ENCODE measurements at places on chromosomes 4 and X.

- DNase-seq, result no peak
Observed at GRCh38 chr4:108540536-108540935, 79.8 kb upstream of the RPL34 start.

DNA sequence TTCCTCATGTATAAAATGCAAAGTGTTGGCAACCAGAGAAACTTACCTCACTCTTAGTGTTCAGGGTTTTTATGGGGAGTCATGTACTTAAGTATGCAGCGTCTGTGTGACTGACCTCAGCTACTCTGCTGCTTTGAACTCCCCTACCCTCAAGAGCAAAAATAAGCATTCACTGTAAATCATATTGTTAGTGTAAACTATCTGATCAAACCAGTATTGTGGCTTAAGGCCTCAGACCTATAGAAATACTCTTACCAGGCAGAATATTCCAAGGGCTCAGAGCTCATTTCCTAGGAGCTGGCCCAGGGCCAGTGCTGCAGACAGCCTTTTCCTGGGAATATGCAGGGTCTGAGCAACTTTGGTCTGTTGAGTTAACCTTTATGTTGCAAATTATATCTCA lies 453.1 kb downstream of the CCSER1 start:
- DNase-seq, result no peak

DNA sequence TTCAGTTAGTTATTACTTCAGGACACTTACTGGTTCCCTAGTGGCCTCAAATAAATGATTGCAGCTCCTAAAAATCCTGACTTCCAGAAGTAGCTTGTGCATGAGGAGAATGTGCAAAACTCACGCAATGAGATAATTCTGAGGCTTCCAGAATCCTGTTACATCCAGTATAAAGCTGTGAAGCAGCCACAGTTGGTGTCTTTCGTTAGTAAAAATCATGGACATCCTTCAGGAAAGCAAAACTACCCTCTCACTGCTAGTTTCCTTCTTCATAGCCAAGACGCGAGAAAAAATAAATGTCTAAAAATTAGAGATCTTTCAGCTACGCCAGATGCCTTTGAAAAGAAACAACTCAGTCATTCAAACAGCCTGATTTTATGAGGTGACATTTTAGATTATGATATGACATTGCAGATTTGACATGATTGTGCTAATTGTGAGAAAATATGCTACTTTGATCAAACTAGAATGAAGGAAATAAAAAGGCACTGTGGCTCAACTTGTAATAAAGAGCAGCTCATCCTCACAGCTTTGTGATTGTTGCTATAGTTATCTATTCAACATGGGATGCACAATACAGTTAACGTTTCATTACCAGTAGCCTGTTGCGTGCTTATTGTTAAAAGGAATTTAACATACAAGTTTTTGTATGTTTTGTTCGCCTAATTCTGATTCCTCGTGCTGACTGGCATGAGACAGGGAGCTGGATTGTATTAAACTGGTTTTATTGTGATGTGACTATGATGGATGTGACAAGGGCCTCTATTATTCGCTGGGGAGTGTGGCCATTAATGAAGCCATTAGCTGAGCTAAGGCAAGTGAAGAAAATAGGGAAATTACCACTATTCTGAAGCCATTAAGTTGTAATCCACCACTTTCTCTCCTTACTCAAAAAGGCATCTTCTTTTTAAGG lies 40.5 kb downstream of the AFF2 start:
- DNase-seq, result no peak

DNA sequence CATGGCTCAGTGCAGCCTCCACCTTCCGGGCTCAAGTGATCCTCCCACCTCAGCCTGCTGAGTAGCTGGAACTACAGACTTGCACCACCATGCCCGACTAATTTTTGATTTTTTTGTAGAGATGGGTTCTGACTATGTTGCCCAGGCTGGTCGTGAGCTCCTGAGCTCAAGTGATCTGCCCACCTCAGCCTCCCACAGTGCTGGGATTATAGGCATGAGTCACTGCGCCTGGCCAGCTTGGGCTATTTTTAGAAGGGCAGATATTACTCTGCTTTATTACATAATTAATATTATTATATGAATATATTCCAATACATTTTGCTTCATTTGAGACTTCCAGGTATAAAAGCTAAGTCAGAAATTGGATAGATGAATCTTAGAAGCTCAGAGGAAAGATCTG lies 143.7 kb upstream of the ANK2 start:
- DNase-seq, result no peak

DNA sequence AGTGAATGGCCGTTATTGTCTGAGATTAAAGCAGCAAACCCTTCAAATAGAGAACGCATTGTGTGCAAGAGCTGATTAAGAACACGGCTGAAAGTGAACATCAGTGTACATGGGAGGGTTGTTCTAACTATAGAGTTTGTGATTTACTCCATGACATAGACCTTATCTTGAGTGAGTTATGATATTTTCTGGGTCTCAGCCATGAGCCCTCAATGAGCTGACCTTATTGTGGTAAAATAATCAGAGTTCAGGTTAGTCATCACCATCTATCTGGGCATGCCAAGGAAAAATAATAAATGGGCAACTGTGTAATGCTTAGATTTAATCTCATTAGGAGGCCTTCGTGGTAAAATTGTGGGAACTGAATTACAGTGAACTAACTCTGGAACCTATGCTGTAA lies 33.2 kb upstream of the CLDN24 start:
- no peak for DNase-seq

DNA sequence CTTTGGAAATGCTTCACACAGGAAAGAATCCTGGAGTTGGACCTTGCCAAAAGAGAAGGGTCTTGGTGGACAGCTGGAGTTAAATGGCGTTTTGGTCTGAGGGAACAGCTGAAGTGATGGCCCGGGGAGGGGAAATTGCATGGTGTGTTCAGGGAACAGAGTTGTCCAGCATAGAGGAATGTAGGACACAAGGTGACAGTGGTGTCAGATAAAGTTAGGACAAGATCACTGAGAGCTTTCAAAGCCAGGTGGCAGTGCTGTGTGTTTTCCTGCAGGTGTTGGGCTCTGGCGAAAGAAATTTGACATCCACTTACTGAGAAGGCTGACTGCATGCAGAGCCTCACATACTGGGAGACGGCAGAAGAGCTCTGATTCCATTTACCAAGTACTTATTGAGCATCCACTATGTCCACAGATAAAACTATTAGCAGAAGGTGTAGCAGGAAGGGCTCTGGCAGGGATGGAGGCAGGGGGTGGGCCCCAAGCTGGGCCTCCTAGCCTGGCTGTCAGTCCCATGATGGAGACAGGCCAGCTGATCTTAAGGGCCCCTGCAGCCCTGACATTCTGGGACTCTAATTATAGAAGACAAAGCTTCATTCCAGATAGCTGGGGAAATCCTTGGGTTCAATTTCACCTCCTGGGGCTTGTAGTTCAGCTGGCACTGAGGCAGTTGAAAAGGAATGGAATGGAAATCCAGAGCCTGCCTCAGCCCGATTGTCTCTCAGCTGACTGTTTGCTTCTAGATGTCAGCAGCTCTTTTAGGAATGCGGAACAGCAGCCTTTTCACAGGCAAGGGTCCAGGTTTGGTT lies 150.2 kb upstream of the MAMLD1 start:
- DNase-seq, result no peak

- DNase-seq, result no peak
Observed at GRCh38 chr4:52028970-52029369, 8.8 kb upstream of the LRRC66 start.

DNA sequence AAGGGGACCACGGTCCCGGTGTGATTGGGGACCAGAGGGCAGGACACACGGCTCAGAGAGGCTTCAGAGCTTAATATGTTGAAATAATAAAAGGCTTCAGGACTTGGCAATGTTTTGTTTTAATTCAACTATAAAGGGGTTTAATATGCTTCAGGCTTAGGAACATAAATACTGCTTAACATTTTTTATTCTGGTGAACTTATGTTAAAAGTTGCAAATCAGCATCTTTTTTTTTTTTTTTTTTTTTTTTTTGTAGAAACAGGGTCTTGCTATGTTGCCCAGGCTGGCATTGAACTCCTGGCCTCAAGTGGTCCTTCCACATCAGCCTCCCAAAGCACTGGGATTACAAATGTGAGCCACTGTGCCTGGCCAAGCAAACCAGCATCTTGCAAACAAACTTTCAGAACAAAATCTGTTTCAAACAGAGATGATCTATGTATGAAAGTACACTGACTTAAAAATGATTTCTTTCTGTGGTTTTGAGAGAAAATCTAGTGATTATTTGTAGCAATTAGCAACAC lies 37.7 kb downstream of the RHOH start:
- DNase-seq, result no peak

- no peak for DNase-seq
Observed at GRCh38 chr4:128688846-128689437, 120.6 kb upstream of the JADE1 start.

DNA sequence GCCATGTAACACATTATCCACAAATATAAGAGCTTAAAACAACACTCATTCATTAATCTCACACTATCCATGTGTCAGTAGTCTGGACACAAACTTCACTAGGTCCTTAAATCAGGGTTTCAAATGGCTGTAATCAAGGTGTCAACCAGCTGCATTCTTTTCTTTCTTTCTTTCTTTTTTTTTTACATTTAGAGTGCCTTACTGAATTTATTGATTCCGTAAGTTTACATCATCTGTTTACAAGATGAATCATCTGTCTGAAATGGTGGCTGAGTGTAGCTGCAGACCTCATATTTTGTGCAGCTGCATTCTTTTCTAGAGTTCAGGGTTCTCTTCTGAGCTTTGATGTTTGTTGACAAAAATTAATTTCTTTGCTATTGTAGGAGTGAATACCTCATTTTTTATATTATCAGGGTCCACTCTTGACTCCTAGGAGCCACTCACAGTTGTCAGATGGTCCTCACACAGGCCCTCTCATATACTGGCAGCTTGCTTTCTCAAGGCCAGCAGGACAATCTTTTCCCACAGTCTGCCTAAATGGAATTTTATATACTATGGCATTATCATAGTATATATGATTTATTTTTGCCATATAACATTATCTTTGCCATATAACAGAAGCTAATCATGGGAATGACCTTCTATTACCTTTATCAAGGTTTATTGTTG lies 37.8 kb downstream of the SPOCK3 start:
- no peak for DNase-seq

DNA sequence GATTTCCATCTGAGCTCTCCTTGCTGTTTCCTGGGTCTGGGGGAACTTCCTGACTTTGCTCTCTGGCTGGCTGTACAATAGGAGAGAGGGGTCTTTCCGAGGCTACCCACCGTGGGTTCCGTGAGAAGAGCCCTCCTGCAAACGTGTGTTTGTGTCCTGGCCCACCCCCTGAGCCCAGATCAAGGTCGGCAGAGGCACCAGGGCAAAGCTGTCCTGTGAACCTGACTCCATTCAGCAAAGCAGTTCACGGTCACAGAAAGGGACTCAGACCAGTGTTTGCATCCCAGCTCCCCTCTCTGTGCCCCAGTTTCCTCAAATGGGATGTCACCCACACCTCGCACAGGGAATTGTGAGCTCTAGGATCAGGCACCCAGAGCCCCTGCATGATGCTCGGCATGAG lies 97.3 kb upstream of the PSAPL1 start:
- no peak for DNase-seq

- no peak for DNase-seq
Observed at GRCh38 chr4:181272422-181272821, 970.8 kb upstream of the TENM3 start.

DNA sequence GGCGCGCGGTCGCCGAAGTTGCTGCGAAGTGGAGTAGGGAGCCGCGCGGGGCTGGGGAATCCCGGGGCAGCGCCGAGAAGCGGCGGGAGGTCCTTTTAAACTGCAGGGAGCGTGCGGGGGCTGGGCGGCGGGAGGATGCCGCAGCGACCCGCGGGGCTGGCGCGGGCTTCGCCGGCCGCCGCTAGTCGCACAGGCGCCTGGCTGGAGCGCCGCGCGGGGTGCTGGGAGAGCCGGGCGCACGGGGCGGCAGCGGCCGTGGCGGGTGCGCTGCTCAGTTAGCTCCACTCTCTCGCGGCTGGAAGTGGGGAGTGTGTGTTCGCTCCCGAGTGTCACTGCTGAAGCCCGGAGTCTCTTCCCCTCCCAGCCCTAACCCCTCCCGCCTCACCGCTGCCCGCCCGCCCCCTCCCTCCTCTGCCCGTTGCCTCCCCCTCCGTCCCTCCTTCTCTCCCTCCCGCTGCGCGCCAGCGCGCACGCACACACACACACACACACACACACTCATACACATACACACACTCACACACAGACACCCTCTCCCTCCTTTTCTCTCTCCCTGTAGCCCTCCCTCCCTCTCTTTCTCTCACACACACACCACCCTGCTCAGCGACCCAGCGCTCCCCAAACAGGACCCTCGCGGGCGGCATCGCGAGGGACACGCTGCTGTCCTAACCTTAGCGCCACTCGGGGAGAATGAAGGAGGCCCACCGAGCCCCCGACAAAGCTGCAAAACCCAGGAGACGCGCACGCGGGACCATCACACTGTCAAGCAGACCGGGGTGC lies at the start of gene NDNF:
Gene NDNF (minus strand): TSS at position 312 of the 780 bp plus-strand sequence. CDS start 26,698 bp downstream, outside the sequence.
- no peak for DNase-seq

DNA sequence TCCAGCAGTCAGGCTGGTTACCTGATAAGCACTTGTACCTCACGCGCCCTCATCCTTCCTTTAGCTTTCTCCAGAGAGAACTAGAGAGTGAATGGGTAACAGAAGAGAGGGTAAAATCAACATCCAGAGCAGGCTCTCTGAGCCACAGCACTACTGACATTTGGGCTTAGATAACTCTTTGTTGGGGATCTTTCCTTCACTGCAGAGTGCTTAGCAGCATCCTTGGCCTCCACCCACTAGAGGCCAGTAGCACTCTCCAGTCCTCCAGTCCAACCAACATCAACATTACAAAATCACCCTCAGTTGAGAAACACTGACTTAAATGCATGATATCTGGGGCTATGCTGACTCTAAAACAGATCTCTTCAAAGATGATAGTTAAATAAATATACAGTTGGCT lies 220.7 kb downstream of the TACR3 start:
- no peak for DNase-seq

DNA sequence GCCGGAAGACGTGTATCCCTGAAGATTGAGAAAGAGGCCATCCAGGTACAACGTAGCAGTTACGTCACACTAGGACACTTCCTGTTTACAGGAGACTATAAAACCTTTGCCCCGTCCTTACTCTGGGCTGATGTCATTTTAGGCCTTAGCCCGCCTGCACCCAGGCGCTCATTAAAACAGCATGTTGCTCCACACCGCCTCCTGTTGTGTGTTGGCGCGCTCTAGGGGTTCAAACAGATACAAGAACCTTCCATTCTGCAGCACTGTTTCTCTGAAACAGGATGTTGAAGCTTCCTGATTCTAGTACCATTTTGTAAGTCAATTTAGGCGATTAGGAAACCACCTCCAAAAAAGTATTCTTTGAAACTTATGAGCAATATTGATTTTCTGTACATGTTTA lies 722.1 kb downstream of the PCDH7 start:
- no peak for DNase-seq

DNA sequence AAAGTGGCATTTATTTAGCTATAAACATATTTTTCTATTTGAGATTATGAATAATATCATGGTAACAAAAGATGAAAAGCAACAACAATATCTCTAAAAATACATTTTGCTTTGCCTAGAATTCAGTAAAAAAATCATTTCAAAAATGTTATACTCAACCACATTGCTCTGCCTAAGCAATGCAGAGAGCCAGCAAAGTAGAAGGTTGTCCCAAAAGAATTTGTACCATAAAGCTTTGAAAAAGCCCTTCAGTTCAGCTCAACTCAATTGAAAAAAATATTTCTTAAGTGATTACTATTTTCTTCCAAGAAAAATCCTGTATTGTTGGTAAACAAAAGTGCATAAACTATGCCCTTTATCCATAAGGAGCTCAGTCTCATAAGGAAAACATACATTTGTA lies 301.2 kb upstream of the ARSJ start:
- no peak for DNase-seq
